ENCODE measurements at places on chromosomes 4 and X.
A peak's percentile ranks its signal among the peaks of the same experiment; 100 is the strongest.

GRCh38 chr4:129842096-129842495 is 746.1 kb downstream of the C4orf33 start:
- DNase-seq: no peak

DNA sequence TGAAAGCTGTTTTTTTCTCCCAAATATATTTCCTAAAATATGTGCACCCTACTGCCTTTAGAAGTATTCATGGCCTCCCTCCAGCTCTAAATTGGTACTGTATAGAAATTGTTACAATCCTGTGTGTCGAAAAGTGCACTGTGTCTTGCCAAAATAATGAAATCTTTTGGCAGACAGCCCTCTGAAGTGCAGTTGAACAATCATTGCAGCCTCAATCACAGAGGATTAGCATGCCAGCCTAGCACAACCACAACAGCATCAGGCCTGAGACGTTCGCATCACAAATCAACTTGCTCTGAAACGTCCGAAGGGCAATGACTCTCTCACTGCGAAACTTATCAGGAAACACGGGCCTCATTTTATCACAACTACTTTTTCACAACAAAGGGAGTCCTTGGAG is 99.0 kb downstream of the ANOS1 start:
- DNase-seq: no peak

DNA sequence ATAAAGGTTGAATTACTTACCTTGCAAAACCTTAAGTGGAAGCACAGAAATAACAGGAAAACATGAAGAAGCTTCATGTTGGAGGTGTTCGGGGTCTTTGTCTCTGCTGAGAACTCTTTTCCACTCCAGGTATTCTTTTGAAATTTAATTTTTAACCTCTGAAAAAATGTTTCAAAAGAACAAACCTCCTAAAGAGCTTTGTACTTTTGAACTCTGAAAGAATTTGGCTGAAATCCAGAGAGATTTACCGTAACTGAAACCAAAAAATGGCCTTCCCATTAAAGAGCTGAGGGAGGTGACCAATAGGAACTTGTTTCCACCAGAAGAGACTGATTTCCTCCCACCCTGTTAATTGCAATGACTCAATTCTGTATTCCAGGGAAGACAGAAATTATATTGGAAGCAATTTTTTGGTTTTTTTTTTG is at the start of gene CFI:
CFI (minus strand) TSS at position 105 of the 425 bp plus-strand sequence; CDS start at position 77, 28 bp downstream.
- DNase-seq: no peak

GRCh38 chr4:151785484-151786157 is 24.8 kb upstream of the GATB start:
- no peak for DNase-seq

DNA sequence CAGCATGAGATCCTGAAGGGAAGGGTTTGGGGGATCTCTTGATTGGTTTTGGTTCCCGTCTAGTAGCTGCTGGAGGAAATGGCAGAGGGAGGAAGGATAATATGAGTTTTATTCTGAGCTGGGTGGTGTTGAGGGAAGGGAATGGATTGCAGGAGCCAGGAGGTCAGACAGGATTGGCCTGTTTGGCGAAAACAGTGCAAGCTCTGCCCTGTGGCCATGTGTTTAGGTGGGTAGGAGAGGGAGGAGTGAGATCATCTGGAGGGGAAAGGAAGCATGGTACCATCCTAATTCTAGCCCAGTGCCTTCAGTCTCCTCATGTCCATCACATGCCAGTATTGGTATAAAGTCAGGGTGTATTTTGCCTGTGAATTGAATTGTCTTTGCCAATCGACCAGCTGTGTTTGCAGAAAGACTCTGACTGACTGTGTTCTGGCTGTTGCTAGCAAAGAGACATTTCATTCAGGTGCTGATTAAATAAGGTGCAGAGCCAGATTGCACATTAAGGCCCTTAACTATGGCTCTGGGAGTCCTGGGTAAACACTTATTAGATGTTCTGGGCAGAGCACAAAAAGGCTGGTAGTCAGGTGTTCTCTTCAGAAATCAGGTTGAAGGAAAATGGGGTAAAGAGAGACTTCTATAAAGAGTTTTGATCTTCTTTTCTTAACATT is 10.0 kb downstream of the TMEM164 start:
- DNase-seq: no peak

DNA sequence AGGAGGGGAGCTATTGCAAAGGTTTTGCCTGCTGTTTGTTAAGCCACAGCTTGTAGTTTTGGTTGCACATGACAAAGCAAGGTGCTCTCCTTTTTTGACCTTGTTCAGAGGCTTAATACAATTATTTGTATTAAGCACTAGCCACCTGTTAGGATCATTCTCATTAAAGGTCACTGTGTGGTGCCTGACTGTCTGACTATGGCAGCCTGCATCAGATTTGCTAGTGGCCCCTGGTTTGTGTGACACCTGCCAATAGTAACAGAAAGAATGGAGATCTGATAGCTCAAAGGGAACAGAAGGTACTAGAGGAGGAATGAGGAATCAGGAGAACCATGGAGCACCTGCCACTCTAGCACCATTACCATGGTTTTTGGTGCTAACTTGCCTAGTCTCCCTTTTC is 102.5 kb downstream of the POLA1 start:
- no peak for DNase-seq

GRCh38 chrX:81259714-81260395 is 58.0 kb downstream of the SH3BGRL start:
- no peak for DNase-seq

- no peak for DNase-seq
These were observed 72.8 kb downstream of the MANBA start for GRCh38 chr4:102687982-102688433.

- no peak for DNase-seq
These were observed 629.5 kb upstream of the AMOT start for GRCh38 chrX:113470166-113470565.

DNA sequence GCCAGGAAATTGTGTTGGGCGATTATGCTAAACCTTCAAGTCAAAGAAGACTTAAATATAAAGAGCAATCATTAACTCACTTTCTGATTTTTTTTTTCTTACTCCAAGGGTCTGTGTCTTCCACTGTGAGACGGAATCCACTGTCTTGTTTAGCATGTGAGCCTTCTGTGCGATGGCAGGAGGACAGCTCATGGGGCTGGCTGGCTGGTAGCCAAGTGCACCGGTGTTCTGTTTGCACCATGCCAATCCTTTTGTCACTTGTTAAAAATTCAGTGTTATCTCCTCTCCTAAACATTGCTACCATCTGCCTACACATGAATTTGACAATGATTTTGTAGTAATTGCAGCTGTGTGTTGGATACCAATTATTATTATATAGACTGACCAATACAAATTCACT is 1056.3 kb upstream of the IGFBP7 start:
- DNase-seq: no peak

DNA sequence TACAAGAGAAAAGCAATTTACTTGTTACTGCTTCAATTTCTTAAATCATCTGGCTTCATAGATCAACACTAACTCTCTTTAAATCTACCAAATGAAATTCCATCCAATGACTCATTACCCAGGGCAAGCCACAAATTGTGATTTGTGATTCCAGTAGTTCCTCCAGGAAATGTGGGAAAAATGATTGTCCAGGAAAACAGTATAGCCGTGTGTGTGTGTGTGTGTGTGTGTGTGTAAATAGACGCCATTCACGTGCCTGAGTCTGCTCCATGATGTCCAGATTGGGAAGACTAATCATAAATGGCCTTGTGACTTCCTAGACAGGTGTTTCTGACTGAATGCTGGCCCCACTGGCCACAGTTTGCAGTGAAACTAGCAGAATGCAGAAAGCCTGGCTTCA is 121.3 kb downstream of the HS6ST2 start:
- DNase-seq: no peak

GRCh38 chr4:158356301-158356700 is 146.0 kb downstream of the TMEM144 start:
- no peak for DNase-seq

DNA sequence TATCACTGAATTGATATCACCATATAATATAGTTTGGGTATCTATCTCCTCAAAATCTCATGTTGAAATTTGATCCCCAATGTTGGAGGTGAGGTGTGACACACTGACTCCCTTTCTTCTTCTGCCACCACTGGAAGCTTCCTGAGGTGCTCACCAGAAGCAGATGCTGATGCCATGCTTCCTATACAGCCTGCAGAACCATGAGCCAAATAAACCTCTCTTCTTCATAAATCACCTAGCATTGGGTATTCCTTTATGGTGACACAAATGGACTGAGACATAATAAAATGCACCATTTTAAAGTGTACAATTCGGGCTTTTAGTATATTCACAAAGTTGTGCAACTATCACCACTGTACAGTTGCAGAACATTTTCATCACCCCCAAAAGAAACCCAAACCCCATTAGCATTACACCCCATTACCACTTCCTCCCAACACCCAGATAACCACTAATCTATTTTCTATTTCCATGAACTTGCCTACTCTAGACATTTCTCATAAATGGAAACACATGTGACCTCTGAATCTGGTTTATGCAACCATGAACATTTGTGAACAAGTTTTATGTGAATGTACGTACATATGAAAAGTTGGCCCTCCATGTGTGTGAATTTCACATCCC is 148.9 kb downstream of the OPHN1 start:
- no peak for DNase-seq

GRCh38 chrX:8304668-8305067 is 133.6 kb upstream of the VCX2 start:
- DNase-seq: no peak

DNA sequence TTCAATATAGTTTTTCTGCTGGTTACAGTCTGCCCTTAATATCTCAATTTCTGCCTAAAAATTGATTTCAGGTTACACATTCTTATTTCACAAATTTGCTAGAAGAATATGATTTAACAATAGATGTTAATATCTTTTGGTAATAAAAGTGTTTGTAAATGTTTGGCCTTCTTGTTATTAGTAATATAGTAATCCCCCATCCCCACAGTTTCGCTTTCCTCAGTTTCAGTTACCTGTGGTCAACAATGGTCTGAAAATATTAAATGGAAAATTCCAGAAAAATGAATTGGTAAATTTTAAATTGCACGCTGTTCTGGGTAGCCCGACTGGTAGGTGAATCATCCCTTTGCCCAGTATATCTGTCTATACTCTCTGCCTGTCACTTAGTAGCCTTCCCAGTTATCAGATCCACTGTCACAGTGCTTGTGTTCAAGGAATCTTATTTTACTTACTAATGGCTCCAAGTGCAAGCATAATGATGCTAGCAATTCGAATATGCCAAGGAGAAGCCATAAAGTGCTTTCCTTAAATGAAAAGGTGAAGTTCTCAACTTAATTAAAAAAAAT is 3.5 kb upstream of the BMP2K start:
- no peak for DNase-seq

GRCh38 chr4:126264839-126265238 is 950.1 kb downstream of the FAT4 start:
- no peak for DNase-seq

- no peak for DNase-seq
These were observed 38.7 kb downstream of the CNKSR2 start for GRCh38 chrX:21412883-21413282.

DNA sequence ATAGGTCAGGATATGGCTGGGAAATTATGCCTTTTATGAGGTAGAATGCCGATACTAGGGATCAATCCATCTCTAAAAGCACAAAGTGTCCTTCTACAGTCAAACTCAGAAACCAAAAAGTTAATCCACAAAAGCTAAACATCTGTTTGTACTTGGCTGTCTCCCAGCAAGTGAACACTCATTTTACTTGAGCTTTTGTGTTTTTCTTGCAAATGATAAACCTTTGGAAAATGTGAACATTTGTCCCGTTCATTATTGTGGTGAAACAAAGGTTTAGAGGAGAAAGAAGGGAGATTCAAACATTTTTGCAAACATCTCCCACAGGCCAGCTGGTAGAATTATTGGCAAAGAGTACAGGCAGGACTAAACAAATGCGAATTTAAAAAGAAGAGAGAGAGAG is 300.6 kb upstream of the SPANXN1 start:
- DNase-seq: no peak

- no peak for DNase-seq
These were observed 85.8 kb downstream of the MID1 start for GRCh38 chrX:10534611-10535010.

- DNase-seq: peak; percentile 71
These were observed 58.1 kb upstream of the PARM1 start for GRCh38 chr4:74874753-74875367.

DNA sequence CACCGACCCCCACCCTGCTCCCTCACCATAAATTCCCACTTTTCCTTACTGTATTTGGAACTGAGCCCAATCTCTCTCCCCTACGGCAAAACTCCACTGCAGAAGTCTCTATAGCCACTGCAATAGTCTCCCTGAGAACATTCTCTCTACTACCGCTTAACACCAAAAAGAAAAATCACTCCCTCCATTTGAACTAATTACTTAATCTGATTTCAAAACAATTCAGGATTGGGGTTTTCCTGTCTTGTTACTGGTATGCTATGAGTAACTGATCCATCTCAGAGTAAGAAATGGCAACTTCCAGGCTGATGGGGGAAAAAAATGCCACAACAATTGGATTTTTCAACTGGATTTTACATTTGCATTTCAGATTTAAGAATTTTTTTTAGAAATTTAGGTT is 5.8 kb downstream of the PAPSS1 start:
- no peak for DNase-seq

GRCh38 chr4:10732235-10732913 is 47.8 kb upstream of the CLNK start:
- no peak for DNase-seq

GRCh38 chrX:29952016-29952415 is 263.3 kb upstream of the MAGEB2 start:
- DNase-seq: peak; percentile 3

GRCh38 chr4:105990933-105991332 is 95.7 kb downstream of the NPNT start:
- no peak for DNase-seq

DNA sequence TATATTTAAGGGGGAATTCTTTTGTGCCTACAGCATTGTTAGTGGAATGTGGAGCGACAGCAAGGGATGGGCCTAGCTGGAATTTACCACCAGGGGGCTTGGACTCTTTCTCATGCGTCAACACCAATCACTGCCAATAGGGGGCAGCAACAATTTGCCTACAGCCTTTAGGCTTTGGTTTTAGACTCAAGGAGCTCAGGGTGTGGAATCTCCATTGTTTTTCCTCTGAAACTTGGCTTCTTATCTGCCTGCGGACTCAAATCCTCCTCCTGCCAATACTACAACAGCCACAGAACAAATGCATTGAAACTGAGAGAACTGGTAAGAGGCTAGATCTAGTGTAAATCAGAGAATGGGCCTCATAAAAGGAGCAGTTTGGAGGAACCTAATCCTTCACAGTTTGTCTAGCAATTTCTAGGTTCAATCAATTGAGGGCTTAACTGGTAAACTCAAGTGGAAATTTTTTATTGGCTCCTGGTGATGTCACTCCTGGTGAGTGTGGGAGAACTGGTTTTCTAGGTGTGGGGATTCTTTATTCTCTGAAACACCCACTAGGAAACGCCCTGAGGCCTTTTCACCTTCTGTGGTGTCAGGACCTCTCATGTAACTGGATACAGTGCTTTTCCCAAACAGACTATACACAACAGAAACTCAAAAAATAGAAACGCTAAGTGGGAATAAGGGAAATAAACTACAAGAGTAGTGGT is 27.9 kb upstream of the TMSB4X start:
- DNase-seq: peak; percentile 84

DNA sequence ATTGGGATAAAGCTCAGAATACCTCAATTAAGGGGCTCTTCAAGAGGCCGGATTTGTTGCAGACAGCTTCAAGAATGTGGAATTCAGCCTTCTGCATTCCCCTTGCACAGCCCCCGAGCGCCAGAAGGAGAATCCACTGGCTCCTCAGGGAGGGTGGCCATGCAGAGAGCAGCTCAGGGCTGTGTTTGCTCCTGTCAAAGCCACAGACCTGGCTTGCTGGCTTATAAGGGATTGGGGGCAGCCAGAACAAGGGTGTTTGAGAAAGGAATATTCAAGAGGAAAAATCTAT is 36.8 kb downstream of the ING2 start:
- no peak for DNase-seq

GRCh38 chrX:40068048-40068447 is 29.7 kb downstream of the BCOR start:
- peak; percentile 45 for DNase-seq
